ENCODE measurements at places on chromosomes 11 and 22.
A peak's percentile ranks its signal among the peaks of the same experiment; 100 is the strongest.

DNA sequence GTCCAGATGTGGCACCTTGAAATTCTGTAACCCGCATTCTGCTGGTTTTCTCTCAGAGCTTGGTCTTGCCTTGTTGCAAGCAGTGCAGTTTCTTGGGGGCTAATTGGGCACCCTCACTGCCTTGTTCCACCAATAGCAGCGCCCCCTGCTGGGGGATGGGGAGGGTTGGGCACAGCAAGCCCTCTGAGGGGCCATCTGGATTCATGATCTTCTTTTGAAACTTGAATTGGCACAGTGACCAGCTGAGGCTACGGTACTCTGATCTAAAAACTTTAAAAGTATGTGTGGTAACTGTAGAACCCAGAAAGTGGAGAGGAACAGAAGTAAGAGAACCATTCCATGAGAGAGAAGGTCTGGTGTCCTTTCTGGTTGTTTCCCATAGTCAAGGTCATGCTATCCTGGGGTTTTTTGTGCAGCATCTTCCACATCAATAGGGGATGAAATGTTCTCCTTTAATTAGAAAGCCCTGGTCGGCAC lies 64.2 kb downstream of the MED15 start:
- DNase-seq, result peak; percentile 15

GRCh38 chr11:108511851-108512474 lies 13.8 kb upstream of the POGLUT3 start:
- DNase-seq, result no peak

DNA sequence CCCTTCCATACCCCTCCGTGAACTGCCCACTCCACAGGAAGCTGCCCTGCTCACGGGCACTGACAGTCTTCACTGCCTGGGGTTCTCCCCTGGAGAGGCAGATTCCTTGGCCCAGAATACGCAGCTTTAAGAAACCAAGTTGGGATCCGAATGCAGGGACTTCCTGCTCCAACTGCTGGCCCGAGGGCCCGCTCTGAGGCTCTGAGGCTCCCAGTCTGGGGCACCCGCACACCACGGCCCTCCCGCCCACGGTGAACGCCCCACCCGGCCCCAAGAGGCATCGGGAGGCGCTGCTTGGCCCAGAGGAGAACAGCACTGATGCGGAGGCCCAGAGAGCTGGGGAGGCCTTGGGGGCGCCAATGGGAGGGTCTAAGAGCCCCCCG lies 42.3 kb downstream of the IGF2 start:
- DNase-seq, result no peak

DNA sequence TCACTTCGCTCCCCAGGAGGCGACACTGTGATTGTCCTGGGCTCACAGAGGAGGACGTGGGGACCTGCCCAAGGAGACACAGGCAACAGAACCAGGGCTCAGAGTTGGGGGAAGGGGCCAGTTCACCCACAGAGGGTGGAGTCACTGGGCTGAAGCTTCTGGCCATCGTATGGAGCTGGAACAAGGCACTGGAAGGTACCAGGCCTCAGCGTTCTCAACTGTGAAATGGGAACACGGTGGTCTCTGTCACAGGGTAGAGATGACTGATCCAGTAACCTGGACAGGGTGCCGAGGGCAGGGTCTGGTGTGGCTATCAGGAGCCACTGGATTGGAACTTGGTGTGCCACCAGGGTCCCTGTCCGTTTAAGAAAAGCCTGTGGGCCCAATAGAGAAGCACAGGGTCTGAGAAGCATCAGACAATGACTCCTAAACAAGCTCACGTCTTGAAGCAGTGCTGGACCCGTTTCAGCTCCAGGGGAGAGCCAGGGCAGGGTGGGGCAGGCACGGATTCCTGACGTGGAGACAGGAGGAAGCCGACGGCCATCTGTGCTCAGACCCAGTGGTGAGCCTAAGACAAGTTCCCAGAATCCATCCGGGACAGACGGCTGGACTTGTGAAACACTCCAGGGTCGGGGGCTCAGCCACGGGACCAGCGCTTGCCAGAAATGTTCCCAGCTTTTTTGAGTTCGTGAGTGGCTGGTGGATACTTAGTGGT lies 25.0 kb upstream of the KCNQ1OT1 start:
- DNase-seq, result no peak

DNA sequence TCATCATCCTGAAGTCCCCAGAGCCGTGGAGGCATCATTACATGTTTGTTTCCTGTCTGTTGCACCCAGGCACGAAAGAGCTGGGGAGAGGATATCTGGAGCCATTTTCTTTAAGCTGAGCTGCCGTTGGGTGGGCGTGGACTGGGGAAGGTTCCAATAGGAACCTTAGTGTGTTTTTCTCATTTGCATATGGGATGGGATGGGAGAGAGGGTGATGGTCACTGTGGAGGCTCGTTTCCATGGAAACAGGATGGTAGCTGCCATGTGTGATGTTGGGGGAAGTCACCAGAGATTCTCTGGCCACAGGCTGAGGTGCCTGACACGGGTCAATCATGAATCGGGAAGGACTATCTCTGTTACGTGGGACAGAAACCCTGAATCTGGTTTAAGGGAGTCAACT lies 39.7 kb downstream of the CACNA1I start:
- DNase-seq, result no peak

DNA sequence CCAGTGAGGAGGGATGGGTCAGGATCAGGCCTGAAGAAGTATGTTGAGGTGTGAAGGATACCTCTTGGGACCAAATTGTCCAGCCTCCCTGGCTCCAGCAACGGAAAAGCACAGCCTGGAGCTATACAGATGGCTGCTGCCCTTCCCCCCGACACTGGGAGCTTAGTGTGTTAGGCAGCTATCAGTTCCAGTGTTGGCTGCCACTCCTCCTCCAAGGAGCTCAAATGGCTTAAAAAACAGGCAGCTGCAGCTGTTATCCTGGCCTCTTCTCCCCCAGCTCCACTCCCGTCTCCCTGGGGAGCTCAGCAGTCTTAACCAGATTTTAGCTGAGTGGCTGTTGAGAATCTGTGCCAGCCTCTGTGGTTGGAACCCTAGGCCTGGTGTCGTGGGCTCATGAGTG lies 225.0 kb downstream of the JRKL start:
- no peak for DNase-seq

- DNase-seq, result no peak
Measured at GRCh38 chr11:120389693-120390584, 53.7 kb downstream of the ARHGEF12 start.

DNA sequence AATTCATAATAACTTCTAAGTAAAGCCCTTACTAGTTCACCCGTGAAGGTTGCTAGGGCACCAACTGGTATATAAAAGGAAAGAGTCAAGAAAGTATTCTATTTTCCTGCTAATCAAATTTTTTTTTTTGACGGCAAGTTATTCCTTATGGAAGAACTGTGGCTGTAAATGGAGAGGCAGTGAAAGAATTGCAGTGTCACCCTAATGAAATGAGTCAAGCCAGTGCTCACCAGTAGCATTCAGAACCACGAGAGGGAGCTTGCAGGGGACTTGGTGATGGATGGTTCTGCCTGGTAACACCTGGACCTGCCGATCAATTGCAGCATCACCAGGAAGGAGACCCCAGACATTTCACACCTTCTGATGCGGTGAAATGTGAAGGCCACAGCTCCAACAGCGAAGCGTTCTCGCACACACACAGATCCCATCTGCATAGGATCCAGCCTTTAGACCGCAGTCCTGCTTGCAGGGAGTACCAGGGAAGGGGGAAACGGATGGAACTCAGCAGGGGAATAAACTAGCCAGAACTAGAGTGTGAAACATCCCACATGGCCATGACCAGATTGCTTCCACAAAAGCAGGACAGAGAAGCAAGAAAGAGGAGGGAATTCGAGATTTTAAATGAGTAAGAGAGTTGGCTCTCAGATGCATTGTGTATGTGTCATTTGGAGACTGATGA lies 326.2 kb downstream of the TBC1D22A start:
- DNase-seq, result no peak

GRCh38 chr22:41286639-41287091 lies 678 bp upstream of the RANGAP1 start:
- DNase-seq, result peak; percentile 87

GRCh38 chr11:60866911-60867870 lies at the start of gene ZP1:
ZP1 (plus strand) TSS chr11:60867542; CDS start chr11:60867562, 20 bp downstream.
- no peak for DNase-seq

All from Kasumi-1 (cell line).